HT1080 (cell line): ENCODE measurements at places on chromosomes 2 and 18. TPM values are rescaled to one million over a fixed set of nuclear protein-coding genes. Genes with fewer than 3 reads are reported as not detected.

- no peak for DNase-seq
These were observed 110.6 kb downstream of the HNRNPLL start for GRCh38 chr2:38492042-38492615.

SRD5A2 gene
- total RNA-seq: not detected in 2 replicates

VAMP5 gene
- not detected in 2 replicates for total RNA-seq

DNA sequence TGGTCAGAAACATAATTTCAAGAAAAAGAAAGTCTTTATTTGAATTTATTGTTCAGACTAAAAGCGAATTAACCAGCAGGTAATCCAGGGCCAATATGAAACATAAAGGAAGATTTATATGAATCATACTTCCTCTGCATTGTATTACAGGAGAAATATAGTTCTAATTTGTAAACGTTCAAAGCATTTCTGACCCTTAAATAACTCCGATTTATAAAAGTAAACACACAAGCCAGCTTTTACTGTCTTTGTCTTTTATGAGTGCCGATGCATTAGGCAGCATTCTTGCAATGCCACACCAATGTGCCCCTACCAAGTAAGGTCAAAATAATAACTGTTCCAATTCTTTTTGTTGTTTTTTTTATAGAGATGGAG, 118.8 kb upstream of the RBBP8 start:
- DNase-seq: no peak

SAG gene
- not detected in 2 replicates for total RNA-seq

DNA sequence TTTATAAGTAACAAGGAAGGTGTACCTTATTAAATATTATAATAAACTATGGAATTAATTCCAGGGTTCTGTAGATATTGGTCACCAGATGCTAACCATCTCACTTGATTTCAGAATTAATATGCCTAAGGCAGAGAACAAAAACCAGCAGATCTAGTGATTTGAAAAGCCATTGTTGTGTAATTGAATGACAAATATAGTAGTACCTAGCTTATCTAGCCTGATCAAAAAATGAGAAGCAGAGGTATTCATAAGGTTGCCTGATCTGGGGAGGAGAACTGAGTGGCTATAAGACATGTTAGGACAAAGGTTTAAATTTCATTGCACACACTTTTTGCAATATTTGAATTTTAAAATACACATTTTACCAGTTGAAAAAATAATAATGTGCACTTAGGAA, 132.0 kb upstream of the UBE2E3 start:
- DNase-seq: no peak

MAT2A gene
- 82.1 and 140 TPM in 2 replicates for total RNA-seq

AGXT gene
- not detected in 2 replicates for total RNA-seq

GRCh38 chr2:101294861-101295260, 13.6 kb downstream of the RNF149 start:
- DNase-seq: no peak

MROH2A gene
- total RNA-seq: not detected in 2 replicates

- no peak for DNase-seq
These were observed 86.2 kb downstream of the UPP2 start for GRCh38 chr2:158187908-158188307.

- DNase-seq: peak; percentile 61
These were observed 20.0 kb upstream of the RESP18 start for GRCh38 chr2:219352448-219353023.

DNA sequence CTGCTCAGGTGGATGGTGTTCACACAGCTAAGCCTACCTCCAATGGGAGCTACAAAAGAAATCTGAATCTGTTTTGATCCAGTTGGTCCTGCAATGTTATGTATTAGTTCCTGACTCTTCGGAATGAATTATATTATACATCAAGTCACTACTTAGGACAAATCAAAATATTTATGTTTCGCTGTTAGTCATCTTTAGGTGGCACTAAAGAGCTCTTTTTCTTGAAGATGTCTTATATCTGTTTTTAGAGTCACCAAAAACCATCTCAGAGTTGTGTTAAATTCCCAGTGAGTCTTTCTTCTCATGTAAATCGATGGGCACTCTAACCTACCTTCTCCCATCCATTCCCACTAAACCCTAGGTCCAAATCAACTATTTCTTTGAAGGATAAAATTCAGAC, 2.2 kb downstream of the DNER start:
- no peak for DNase-seq

GRCh38 chr2:165472922-165473321, 3.4 kb downstream of the CSRNP3 start:
- DNase-seq: no peak

LRRTM4 gene
- 0.03 TPM in 1 of 2 replicates, not detected in the other for total RNA-seq

GRCh38 chr2:636641-637405, 40.4 kb downstream of the TMEM18 start:
- peak; percentile 51 for DNase-seq

SMAD4 gene
- total RNA-seq: 83.6 and 87.2 TPM in 2 replicates

DNA sequence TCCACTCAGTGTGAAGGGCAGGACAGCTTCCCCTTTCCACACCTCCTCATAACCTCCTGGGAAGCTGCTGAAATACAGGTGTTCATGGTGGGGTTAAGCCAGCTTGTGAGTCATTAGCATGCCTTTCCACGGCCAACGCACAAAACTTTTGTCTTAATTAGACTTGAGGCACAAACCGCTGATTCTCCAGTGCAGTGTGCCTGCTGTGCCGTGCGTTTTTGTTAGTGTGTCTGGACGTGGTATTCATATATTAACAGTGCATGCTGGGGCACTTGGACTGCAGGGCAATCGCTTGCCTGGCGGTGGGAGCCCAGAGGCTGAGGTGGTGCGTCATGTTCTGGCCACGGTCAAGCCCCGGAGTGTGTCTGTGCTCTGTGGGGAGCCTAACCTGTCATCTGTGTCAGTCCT, 156.2 kb downstream of the SH3RF3 start:
- no peak for DNase-seq

GTF2A1L gene
- total RNA-seq: not detected in 2 replicates

SULT1C4 gene
- not detected in 2 replicates for total RNA-seq

DNA sequence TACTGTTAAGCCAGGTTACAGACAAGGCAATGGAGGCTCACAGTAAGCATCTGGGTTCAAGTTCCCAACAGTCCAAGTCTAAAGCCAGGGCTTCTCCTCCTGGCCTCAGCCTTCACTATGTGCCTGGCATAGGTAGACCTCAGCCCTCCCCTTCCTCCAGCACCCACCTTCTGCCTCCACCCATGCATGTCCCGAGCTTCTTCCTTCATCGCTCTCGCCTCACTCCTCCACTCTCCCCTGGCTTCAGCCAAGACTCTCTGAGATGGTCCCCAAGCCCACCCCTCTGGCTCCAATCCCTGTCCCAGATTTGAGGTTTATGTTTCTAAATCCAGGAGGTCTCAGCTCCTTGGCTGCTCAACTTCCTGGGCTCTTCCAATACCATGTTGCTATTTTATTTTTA, 26.9 kb downstream of the CENPA start:
- no peak for DNase-seq

DNA sequence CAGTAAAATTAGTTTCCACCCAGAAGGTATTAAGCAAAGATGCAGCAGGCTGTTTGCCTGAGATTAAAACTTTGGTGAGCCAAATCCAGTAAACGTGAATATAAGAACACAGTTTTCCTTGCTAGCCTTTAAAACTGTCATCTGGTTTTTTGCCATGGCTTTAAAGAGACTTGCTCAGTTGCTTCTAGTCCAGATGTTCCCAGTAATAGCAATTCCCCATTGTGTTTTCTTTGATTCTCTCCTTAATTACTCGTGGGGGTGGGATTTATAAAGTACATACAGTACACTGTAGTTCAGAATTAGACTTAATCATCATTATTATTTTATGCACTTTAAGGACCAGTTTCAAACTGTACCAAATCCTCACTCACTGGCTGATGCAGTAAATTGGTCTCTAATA, 303.5 kb upstream of the ZNF804A start:
- no peak for DNase-seq

XDH gene
- total RNA-seq: 3.1 and 3.7 TPM in 2 replicates

FBXO41 gene
- total RNA-seq: 5.8 and 6.9 TPM in 2 replicates

GRCh38 chr2:196590286-196590685, 49.2 kb upstream of the CCDC150 start:
- DNase-seq: no peak

- DNase-seq: no peak
These were observed 136.0 kb downstream of the INSIG2 start for GRCh38 chr2:118223992-118224894.

- DNase-seq: no peak
These were observed 16.4 kb upstream of the ST3GAL5 start for GRCh38 chr2:85905187-85905666.

GRCh38 chr2:231930593-231931281, 4.5 kb upstream of the NPPC start:
- DNase-seq: no peak

BOLL gene
- total RNA-seq: not detected in 2 replicates

MYO7B gene
- 1.1 and 1.3 TPM in 2 replicates for total RNA-seq

LIPG gene
- 0.43 and 0.53 TPM in 2 replicates for total RNA-seq

- no peak for DNase-seq
These were observed 719.5 kb downstream of the DPP10 start for GRCh38 chr2:115161771-115162493.

COL4A3 gene
- total RNA-seq: not detected in 2 replicates

CHRNG gene
- total RNA-seq: not detected in 2 replicates

- no peak for DNase-seq
These were observed 60.6 kb downstream of the IKZF2 start for GRCh38 chr2:213090772-213091171.

GRCh38 chr2:38105922-38106321, 30.0 kb upstream of the CYP1B1 start:
- no peak for DNase-seq

DNA sequence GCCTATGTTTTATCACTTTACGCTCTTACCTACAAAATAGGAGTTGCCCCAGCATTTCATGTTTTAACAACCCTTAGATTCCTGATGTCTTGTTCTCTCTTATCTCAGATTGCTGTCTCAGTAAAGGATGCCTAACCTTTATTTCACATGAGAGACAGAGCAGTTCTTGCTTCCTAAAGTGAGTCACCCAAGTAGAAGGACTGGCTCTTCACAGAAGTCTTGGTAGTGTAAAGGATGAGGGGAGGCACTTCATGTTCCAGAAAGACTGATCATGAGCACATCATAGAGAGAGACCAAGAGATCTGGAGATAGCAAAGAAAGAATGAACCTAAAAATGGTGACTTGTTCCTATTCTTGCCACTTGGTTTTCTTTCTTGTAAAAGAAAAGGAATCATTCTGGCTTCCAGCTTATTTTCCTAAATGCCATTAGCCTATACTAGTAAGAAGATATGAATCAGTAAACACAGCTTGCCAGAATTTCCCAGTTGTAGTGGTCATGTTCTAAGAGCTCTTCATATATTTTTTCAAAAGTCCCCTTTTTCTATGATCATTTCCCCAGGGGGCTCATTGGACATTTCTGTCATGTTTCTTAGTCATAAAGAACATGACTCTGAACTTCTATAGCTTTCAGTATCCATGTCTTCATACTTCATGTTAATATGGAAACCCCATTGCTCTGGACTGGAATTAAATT, 54.9 kb downstream of the MAPRE2 start:
- DNase-seq: peak; percentile 30

DNA sequence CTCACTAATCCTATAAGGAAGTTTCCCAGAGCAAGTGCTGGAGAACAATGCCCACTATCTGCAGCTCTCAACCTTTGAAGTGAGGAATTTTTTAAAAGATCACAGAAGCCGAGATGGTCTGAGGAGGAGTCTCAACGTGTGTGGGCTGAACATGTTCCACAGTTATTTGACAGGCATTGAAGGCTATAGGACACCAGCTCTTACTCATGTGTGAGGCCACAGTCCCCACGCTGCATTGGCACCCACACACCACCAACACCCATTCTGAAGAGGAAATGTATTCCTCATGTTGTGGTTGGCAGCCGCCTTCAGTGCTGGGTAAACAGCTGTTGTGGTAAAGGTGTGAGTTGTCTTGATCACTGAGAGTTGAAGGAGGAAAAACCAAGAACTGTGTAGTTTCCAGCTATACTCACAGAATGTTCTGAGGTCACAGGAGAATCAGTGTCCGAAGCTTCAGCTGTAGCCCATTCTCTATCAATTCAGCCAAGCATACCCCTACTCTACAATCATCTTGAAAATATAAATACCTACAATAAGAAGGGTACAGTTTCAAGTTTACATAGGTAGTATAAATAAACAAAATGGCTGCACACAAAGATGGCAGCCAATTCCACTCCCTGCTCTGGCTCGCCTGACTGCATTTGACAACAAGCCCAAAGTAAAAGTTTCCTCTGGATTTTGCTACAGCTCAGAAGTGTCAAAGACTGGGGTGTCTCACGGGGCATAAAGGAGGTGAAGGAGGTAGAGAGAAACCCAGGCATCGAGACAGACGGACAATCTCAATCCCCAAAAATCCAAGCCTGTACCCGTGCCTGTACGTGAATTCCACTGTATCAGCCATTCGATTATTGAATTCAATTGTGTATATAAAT, 12.1 kb downstream of the CD226 start:
- peak; percentile 23 for DNase-seq

NEB gene
- total RNA-seq: 0.02 and 0.23 TPM in 2 replicates

FEV gene
- not detected in 2 replicates for total RNA-seq

DNA sequence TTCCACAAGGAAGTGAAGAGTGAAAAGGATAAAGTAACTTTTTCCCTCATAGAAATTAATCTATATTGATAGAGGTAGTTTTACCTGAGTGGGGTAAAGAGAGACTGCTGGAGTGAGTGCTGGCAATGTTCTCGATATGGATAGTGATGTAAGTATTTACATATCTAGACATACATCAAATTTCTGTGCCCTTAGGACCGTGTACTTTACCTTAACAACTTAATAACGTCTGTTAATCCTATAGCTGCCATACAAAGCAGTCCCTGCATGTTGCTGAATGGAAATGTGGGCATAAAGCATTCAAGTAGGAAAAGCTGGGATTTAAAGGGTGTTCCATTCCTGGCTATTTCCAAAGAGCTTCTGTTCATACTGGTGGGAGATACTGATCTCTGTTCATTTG, 162.4 kb upstream of the NOSTRIN start:
- no peak for DNase-seq

GRCh38 chr2:3598912-3599854, 4.3 kb downstream of the COLEC11 start:
- no peak for DNase-seq

DNA sequence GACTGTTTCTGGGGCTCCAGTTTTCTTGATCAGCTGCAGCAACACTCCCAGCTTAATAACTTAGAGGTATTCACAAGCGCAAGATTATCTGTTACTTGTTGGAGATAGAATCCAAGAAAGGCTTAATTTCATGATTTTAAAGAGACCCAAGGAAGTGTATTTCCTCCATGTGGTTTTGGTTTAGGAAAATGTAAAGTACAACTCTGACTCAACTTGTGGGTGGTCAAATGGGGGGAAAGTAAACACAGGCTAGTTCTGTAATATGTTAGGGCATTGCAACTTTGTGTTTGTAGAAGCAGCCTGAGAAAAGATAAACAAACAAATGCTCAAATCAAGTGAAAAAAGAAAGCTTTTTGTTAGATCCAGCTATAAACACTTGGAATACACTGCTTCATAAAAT, 90.1 kb upstream of the COL3A1 start:
- DNase-seq: peak; percentile 8

DNA sequence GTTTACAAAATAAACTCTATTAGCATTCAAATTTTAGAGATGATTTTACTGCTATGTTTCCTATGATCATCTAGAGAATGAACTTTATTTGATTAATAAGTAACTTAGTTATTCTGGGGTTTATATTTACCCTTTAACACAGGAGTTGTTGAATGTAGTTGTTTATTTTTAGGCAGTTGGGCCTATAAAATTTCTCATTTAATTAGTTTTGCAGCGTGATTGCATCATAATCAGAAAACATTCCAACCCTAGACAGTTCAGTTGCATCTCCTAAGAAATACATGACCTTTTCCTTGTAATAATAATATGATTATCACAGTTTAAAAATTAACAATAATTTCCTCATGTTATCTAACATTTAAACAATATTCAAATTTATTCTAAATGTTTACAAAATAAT, 224.7 kb upstream of the CDH7 start:
- no peak for DNase-seq

L3MBTL4 gene
- total RNA-seq: 0.43 TPM in 1 of 2 replicates, not detected in the other

- no peak for DNase-seq
These were observed 4.0 kb downstream of the EMX1 start for GRCh38 chr2:72921088-72921851.
